ENCODE measurements at places on chromosomes 4 and X.

DNA sequence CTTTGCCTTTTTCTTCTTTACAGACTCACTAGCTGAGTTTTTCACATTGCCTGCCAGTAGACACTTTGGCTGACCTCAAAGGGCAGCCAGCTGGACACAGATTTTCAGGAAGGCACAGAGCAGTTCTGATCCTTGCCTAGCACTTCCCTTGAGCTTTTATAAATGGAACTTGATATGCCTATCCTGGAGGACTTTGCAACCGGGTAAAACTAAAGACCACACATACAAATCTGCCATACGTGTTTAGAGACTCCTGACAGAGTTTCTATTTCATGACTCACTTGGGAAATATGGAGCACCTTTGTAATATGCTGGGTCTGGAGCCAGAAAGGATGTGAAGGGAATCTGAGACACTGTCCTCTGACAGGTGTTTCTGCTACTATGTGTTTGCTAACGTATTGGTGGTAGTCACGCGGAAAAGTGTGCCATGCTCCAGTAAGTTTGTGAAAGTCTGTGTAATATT is 56.7 kb upstream of the RASSF6 start:
- DNase-seq: no peak

DNA sequence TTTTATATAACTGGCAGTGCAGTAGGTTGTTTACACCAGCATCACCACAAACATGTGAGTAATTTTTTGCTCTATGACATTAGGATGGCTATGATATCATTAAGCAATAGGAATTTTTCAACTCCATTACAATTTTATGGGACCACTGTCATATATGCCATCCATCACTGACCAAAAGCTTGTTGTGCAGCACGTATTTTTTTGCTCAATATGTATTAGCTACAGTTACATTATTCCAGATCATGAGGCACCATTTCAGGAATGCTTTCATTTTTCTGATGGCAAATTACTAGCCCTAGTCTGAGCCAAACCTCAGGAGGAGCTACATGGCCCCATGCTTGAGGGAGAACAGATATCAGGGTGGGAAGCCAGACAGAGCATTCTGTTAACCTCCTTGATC is 56.8 kb upstream of the DCLK2 start:
- no peak for DNase-seq

DNA sequence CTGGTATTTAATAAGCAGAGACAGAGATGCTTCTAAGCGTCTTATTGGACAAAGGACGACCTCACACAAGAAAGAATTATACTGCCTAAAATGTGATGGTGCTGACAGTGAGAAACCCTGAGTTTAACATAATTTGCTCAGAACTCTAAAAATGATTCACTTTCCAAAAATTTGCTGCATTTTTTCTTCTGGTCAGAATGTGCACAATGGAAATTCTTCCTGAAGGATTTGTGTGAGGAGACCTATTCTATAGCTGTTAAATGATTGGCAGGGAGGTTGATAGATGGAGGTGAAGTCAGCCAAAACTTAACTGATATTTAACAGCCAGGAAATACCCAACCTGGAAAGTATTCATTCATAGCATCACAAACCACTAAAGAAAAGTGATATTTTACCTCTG is 1.7 kb downstream of the MAGEC3 start:
- DNase-seq: no peak

DNA sequence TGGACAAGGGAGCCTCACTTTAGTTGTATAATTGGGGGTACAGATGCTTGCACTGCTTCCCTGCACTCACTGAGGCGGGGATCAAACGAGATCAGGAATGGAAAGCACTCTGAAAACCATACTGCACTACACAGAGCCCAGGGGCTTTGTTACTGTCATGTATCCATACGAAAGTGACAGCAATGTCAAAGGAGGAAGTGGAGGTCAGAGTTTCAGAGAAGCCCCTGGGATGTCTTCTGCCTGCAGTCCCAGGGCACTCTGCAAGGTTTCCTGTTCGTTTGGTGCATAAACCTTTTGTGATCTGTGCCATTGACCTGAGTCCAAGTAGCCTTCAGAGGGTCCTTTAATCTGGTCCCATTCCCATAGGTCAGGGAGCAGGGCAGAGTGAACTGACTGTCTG is 31.2 kb downstream of the RNF175 start:
- no peak for DNase-seq

DNA sequence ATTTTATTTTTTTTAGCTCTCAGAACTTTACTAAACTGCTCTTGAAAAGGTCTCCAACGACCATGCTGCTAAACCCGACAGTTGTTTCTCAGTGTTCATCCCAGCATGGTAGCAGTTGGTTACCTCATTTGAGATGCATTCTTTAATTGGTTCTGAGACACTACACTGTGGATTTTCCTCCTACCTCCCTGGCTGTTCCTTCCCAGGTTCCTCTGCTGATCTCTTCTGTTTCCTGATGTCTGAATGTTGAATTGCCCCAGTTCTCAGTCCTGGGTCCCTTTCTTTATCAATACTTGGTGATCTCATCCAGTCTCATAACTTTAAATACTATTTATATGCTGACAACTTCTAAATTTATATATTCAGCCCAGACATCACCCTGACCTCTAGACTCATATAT is 19.1 kb upstream of the TMEM165 start:
- DNase-seq: no peak

- DNase-seq: no peak
Observed at GRCh38 chr4:178198691-178199090, 756.5 kb upstream of the AGA start.

DNA sequence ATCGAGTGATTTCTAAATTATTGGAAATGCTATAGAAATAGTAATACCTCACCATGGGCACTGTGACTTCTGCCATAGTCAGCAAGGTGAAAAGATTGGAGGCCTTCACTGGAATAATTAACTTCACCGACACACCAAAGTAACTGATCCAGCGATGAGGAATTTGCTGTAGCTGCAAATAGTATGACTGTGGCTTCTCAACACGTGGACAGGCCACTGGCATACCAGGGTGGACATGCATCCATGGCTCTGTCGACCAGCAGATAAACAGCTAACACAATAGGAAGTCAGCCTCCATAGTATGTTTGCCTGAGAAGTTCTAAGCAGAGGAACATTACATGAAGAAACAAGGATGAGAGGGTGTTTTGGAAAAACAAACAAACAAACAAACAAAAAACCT is 10.9 kb upstream of the FAT4 start:
- no peak for DNase-seq

DNA sequence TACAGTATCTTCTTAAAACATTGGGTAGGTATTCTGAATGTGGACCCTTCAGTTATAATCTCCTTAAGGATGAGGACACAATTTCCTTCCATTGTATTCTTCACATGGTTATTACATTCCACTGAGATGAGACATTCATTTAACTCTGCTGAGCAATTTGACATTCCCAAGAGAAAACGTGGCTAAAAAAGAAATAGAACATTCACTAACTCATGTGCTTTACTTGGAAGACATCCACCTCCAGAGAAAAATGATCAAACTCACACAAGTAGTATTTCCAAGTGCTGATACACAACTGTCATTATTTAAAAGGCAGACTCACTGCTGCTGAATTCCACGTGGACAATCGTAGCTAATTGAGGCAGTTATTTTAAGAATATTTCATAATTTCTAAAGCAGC is 227.9 kb upstream of the ANKRD50 start:
- no peak for DNase-seq

- DNase-seq: no peak
Observed at GRCh38 chr4:11397146-11397545, 31.5 kb downstream of the HS3ST1 start.

DNA sequence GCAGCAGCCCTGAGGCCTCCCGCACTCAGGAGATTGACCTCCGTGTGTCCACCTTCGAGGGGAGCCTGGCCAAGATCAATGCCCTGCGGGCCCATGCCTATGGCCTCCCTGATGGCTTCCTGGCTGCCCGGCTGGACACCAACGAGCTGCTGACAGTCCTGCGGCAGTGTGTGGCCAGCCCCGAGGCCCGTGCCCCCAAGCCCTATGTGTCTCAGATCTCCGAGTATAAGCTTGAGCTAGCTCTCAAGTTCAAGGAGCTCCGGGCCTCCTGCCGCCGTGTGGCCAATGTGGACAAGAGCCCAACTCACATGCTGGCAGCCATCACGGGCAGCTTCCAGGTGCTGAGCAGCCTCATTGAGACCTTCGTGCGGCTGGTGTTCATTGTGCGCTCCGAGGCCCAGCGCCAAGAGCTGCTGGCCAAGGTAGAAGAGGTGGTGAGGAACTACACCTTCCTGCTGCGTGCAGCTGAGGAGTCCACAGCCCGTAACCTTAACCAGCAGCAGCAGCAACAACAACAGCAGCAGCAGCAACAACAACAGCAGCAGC is 25.5 kb upstream of the PRPS1 start:
- no peak for DNase-seq

GRCh38 chr4:5750946-5751665 is 40.1 kb downstream of the EVC start:
- no peak for DNase-seq

GRCh38 chr4:42819863-42820514 is 72.5 kb upstream of the GRXCR1 start:
- no peak for DNase-seq

GRCh38 chrX:49282647-49283011 is 13.0 kb downstream of the PPP1R3F start:
- DNase-seq: no peak

- DNase-seq: no peak
Observed at GRCh38 chr4:76232681-76233080, 18.8 kb upstream of the FAM47E start.

DNA sequence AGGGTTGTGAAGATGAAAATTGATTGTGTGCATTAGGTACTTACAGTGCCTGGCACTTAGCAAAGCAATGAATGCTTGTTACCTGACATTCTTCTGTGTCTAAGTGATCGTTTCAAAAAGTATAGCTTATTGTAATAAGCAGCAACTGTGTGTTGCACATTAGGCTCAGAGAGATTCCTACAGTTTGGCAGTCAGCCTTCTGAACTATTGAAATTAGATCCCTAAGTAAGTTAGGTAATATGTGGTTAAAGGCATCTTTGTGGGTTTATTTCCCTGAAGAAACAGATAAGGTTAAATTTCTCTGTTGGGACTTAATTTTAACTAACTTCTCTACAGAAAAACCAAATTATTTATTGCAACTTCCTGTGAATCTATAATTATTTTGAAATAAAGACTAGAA is 93.4 kb downstream of the REPS2 start:
- no peak for DNase-seq

- no peak for DNase-seq
Observed at GRCh38 chr4:10593130-10593529, 91.4 kb downstream of the CLNK start.

GRCh38 chr4:16467061-16467460 is 240.8 kb upstream of the TAPT1 start:
- no peak for DNase-seq

DNA sequence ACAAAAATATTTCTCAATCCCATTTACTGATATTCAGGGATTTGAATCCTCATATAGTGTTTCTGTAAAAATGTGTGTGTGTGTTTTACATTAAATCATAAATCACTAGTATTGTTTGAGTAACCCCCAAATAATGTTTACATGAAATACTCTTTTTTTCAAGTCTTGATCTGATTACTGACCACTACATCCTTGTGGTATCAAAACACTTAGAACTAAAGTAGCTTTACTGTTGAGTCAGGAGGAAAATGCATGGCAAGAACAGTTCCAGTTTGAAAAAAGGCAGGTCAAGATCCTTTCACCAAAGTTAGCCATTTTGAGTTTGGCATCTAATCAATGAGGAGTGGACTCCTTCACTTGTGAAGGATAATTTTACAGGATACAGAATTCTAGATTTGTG is 3.6 kb upstream of the WDR19 start:
- DNase-seq: no peak

GRCh38 chr4:54588404-54588803 is 69.4 kb upstream of the KIT start:
- no peak for DNase-seq

- no peak for DNase-seq
Observed at GRCh38 chr4:118307643-118308042, 45.2 kb downstream of the PRSS12 start.

- no peak for DNase-seq
Observed at GRCh38 chr4:94724016-94724790, 33.6 kb upstream of the BMPR1B start.

- no peak for DNase-seq
Observed at GRCh38 chr4:78166622-78167021, 109.5 kb downstream of the FRAS1 start.

DNA sequence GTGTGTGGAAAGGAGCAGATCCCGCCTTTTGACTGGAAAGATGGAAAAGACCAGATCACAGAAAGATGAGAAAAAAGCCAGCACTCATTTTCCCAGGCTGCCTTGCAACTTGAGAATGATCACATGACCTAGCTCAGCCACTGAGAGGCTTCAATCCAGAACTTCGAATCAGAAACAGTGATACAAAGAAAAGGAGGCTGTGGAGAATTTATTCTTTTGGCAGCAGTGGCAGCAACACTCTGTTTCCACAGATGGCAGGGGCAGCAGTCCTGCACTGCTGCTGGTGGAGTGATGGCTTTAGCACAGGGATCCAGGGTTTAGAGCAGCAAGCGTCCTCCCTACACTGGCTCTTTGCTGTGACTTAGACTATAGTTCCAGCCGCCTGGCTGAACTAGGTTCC is 77.8 kb upstream of the SH3RF1 start:
- DNase-seq: no peak

- peak; percentile 70 for DNase-seq
Observed at GRCh38 chrX:79366873-79367749, at the start of gene ITM2A. ITM2A (minus strand) TSS chrX:79367334; CDS start chrX:79367215, 119 bp downstream.

GRCh38 chr4:81982846-81983540 is 390.8 kb downstream of the HNRNPD start:
- DNase-seq: no peak

DNA sequence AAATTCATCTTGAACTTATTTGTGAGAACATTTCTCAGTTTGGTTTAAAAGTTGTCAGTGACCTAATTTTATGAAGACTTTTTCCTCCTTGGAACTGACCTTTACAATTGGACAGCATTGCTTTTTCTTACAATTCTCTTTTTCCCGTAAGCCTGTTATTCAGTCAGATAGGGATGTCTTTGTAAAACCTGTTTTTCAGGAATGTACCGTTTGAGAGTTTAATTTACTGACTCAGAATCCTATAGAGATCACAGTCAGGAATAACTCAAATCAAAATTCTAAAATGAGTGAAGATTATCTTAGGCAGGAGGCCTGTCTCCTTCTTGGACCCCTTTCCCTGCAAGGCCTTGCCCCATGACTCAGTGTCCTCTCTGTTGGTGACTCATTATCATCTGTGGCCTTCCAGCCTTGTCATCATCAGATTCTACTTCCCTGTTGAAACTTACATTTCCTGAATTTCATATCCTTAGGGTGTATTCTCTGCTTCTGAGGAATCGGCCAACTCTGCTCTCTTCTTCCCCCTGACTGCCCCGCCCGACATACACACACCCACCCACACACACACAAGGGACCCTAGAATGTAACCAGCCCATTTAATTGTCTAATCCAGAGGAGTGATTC is 99.8 kb downstream of the ARHGAP10 start:
- DNase-seq: no peak

- DNase-seq: no peak
Observed at GRCh38 chr4:185062606-185063005, 44.3 kb downstream of the HELT start.

All from CD4-positive, alpha-beta T cell treated with Interleukin-6 for 4 hours (primary cell).